ENCODE measurements at places on chromosomes 12 and 14. TPM values are rescaled to one million over a fixed set of nuclear protein-coding genes. Genes with fewer than 3 reads are reported as not detected.

- no peak for DNase-seq
Observed at GRCh38 chr14:88831284-88831683, 6.8 kb downstream of the TTC8 start.

GRCh38 chr12:79423560-79423959 lies 267.2 kb downstream of the PAWR start:
- DNase-seq: no peak

- DNase-seq: no peak
Observed at GRCh38 chr12:3225154-3225795, 148.1 kb downstream of the TSPAN9 start.

The OTOGL gene
- 0.39 TPM for total RNA-seq

DNA sequence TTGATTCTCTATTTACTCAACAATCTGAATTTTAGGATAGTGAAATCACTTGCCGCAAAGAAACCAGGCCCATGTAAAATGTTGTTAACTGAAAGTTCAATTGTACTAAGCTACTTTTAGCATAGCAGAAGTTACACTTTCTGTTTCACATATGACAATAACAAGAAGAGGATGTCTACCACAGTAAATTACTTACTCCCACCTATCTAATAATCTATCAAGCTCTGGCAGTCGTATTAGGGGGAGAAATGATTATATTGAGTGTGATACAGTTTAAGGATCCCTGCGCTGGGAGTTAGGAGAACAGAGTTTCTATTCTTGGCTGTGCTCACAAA lies 66.5 kb upstream of the CAND1 start:
- no peak for DNase-seq

GRCh38 chr14:53842938-53843337 lies 113.7 kb downstream of the BMP4 start:
- DNase-seq: no peak

DNA sequence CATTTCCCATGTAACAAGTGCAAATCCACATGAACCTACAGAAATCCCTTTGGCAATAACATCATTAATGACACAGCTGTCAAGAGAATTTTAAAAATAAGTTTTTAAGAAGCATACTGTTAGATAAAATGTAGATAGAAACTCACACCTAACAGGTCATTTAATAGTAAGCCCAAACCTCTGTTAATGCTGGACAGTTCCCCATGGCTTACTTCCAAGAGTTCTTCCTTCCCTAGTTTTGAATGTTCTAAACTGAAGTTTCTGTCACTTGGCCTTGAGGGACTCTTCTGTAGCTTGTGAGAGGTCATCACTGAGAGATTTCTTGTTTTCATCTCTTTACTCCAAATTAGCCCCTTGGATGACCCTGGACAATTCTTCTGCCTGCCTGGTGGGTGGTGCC lies 22.7 kb downstream of the OTX2 start:
- DNase-seq: no peak

- DNase-seq: no peak
Observed at GRCh38 chr12:122013791-122014590, 7.7 kb upstream of the BCL7A start.

- no peak for DNase-seq
Observed at GRCh38 chr14:48936362-48936761, 649.8 kb downstream of the RPS29 start.

The TMEM233 gene
- total RNA-seq: not detected

GRCh38 chr14:51513281-51513680 lies 138.4 kb upstream of the FRMD6 start:
- no peak for DNase-seq

DNA sequence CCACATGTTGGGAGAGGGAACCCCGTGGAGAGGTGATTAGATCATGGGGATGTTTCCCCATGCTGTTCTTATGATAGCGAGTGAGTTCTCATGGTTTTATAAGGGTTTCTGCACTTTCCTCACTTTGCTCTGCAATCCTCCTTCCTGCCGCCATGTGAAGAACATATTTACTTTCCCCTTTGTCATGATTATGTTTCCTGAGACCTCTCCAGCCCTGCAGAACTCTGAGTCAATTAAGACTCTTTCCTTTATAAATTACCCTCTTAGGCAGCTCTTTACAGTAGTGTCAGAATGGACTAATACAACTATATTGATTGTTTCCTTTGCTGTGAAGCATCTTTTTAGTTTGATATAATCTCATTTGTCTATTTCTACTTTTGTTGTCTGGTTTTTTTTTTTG lies 13.1 kb upstream of the RASSF9 start:
- DNase-seq: no peak

The OVCH1 gene
- total RNA-seq: 0.25 TPM

The RNASE3 gene
- total RNA-seq: not detected

The CCDC197 gene
- not detected for total RNA-seq

The ANKRD33 gene
- 1.7 TPM for total RNA-seq

GRCh38 chr14:23154964-23155587 lies 28.4 kb downstream of the SLC7A8 start:
- DNase-seq: peak; percentile 44

The AKAP5 gene
- total RNA-seq: 2.8 TPM

GRCh38 chr14:71049435-71050133 lies 142.3 kb downstream of the PCNX1 start:
- DNase-seq: no peak

The FAM186B gene
- 0.21 TPM for total RNA-seq

The OTX2 gene
- total RNA-seq: 30.1 TPM

The CKB gene
- 531 TPM for total RNA-seq

- DNase-seq: no peak
Observed at GRCh38 chr12:118023301-118023860, 6.9 kb downstream of the RFC5 start.

The NIN gene
- 28.8 TPM for total RNA-seq

GRCh38 chr14:102817942-102818940 lies 41.0 kb downstream of the TRAF3 start:
- no peak for DNase-seq

The SCAF11 gene
- total RNA-seq: 72.6 TPM

DNA sequence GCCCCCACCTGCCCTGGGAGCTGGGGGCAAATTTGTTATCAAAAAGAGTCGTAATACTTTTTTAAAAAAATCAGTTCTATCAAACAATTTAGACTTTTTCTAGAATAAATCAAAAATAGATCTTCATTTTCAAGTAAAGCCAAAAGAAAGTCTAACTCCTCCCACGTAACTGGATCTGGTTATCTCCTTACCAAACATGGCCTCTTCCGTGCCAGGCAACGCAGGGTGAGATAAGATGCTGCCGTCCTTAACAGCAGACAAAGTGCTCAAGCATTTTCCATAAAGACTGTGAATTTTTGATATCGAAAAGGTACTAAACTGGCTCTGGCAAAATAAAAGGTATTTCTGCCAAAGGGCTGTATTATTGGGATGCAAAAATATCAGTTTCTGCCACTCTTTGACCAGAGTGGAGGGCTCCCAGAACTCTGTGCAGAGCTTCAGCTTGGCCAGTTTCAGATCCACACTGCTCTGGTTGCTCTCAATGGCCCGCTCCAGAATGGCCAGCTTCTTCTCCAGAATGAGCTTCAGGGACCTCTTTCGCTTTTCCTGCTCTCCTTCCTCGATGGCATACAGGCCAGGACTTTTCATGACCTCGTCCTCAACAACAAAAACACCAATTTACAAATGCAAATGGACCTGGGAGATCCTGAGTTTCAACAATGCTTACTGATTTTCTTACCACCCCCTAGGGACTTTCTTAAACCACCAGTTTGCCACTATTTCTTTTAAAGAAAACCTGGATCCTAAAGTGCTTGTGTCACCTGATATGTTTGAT lies 29.0 kb downstream of the NRDE2 start:
- DNase-seq: no peak

The POTEM gene
- total RNA-seq: not detected

- DNase-seq: peak; percentile 87
Observed at GRCh38 chr14:90697577-90698206, 118.5 kb downstream of the TTC7B start.

The NRL gene
- total RNA-seq: 1.6 TPM

DNA sequence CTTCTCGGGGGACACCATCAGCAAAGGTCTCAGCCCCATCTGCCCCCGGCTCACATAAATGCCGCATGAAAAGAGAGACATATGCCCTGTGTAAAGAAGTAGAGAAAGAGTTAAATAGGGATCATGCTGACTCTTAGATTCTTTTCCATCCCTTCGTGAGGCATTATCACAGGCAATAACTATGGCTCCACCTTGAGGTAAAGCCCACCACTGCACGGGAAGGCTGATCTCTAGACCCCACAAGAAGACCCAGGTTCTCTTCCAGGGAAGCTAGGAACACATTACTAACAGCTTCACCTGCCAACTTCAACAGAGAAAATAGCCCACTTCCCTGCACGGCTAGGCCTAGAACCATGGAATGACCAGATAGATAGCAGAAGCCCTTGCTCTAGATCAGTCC lies 14.1 kb upstream of the NOP2 start:
- DNase-seq: peak; percentile 29

The TNFAIP2 gene
- 25.2 TPM for total RNA-seq

The PIANP gene
- 8.2 TPM for total RNA-seq

DNA sequence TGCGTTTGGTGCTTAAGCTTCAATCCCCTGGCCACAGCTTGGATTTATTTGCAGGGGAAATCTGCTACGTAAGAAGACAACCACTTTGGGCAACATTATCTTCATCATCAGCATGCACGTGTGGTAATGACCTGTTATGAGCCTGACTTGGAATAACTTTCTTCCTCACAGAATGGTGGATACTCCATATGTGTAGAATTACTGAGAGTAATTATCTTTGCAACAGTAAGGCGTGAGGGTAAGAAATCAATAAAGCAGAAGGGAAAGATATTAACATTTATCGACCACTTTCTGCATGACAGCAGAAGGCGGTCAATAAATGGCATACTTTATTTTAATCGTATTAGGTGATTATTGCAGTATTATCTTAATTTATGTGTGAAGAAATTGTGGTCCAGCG lies 152.7 kb downstream of the RGS6 start:
- DNase-seq: no peak

Data from WTC11 (cell line).